Thyroid gland (tissue), 4 donors: ENCODE measurements at places on chromosomes 3 and 15. TPM values are rescaled to one million over a fixed set of nuclear protein-coding genes. Genes with fewer than 3 reads are reported as not detected.

NME9 gene
- not detected for total RNA-seq

RBMS3 gene
- 116 TPM for total RNA-seq

GRCh38 chr3:25723802-25724201, 59.1 kb upstream of the TOP2B start:
- no peak overlapping the region for H3K4me3 ChIP-seq
- H3K4me1 ChIP-seq = no peaks in the 10 kb centered on the region
- no peak for DNase-seq
- no peaks in the 10 kb centered on the region for H3K27me3 ChIP-seq
- no peaks in the 10 kb centered on the region for H3K36me3 ChIP-seq

DNA sequence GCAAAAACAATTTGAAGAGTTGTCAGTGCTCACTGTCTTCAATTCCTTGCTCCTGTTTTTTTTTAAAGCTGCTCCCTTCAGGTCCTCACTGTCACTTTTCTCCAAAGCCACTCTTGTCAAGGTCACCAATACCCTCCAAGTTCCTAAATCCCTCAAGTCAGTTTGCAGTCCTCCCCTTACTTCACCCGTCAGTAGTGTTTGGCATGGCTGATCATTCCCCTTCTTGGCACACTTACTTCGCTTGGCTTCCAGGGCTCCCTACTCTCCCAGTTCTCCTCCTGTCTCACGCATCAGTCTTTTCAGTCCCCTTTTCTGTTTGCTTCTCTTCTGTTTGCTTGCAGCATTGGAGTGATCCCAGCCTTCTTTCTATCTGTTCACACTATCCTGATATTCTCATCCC, 25.5 kb downstream of the PLCL2 start:
- H3K27me3 ChIP-seq = no peaks in the 10 kb centered on the region
- no peak overlapping the region for H3K27ac ChIP-seq
- DNase-seq = no peak
- no peak overlapping the region for H3K4me3 ChIP-seq
- H3K4me1 ChIP-seq = peaks cover 21% of the 10 kb centered on the region
